Epithelial cell of alveolus of lung (primary cell): ENCODE measurements at places on chromosomes 2 and 18. TPM values are rescaled to one million over a fixed set of nuclear protein-coding genes. Genes with fewer than 3 reads are reported as not detected.

HEATR5B gene
- 8.0 and 9.6 TPM in 2 replicates for total RNA-seq

QPCT gene
- total RNA-seq, result 4.5 and 24.2 TPM in 2 replicates

MROH2A gene
- total RNA-seq, result not detected in 2 replicates

FRZB gene
- total RNA-seq, result 0.52 and 0.64 TPM in 2 replicates

ATIC gene
- total RNA-seq, result 54.9 and 57.2 TPM in 2 replicates

DRC1 gene
- not detected in 2 replicates for total RNA-seq

INO80B gene
- 15.9 and 23.9 TPM in 2 replicates for total RNA-seq

KLHL14 gene
- not detected in 2 replicates for total RNA-seq

TRIM43 gene
- total RNA-seq, result not detected in 2 replicates

HDAC4 gene
- total RNA-seq, result 7.1 and 14.1 TPM in 2 replicates

SPOPL gene
- 8.4 and 9.6 TPM in 2 replicates for total RNA-seq

SCN9A gene
- 1.0 and 15.6 TPM in 2 replicates for total RNA-seq

FOXI3 gene
- total RNA-seq, result not detected in 2 replicates

AKAIN1 gene
- not detected in 2 replicates for total RNA-seq

IL36A gene
- total RNA-seq, result not detected in 2 replicates

TMEM17 gene
- 1.3 TPM in 2 replicates for total RNA-seq

EVX2 gene
- total RNA-seq, result not detected in 2 replicates

MFSD6 gene
- total RNA-seq, result 8.3 and 15.3 TPM in 2 replicates

TGIF1 gene
- 84.1 and 113 TPM in 2 replicates for total RNA-seq

LIPG gene
- 2.5 and 58.8 TPM in 2 replicates for total RNA-seq

TTN gene
- under 0.01 and 2.4 TPM in 2 replicates for total RNA-seq

SOX11 gene
- total RNA-seq, result 9.6 and 21.8 TPM in 2 replicates

SEC11C gene
- 12.9 and 13.7 TPM in 2 replicates for total RNA-seq

GYPC gene
- 93.2 and 195 TPM in 2 replicates for total RNA-seq

ADRA2B gene
- total RNA-seq, result not detected in 2 replicates

TGFA gene
- total RNA-seq, result 0.32 and 2.7 TPM in 2 replicates

INHBB gene
- total RNA-seq, result 0.32 TPM in 1 of 2 replicates, not detected in the other

TUBA3E gene
- not detected in 2 replicates for total RNA-seq

HSPE1 gene
- 113 and 122 TPM in 2 replicates for total RNA-seq

ATP6V1B1 gene
- total RNA-seq, result 0.40 and 4.1 TPM in 2 replicates

SCYGR4 gene
- total RNA-seq, result not detected in 2 replicates

VWA3B gene
- total RNA-seq, result not detected in 2 replicates

FOXD4L1 gene
- under 0.01 and 0.16 TPM in 2 replicates for total RNA-seq

TCF23 gene
- total RNA-seq, result not detected in 2 replicates

TMEM185B gene
- total RNA-seq, result 23.2 and 25.7 TPM in 2 replicates

ZNF521 gene
- total RNA-seq, result 15.4 and 36.2 TPM in 2 replicates

ZAP70 gene
- not detected in 2 replicates for total RNA-seq

NCKAP1 gene
- 63.2 and 101 TPM in 2 replicates for total RNA-seq

ALK gene
- not detected in 2 replicates for total RNA-seq

SERPINB11 gene
- not detected in 2 replicates for total RNA-seq

RDH14 gene
- 21.3 and 27.7 TPM in 2 replicates for total RNA-seq

CELF4 gene
- total RNA-seq, result not detected in 2 replicates

MC2R gene
- total RNA-seq, result not detected in 2 replicates

FAP gene
- total RNA-seq, result 15.5 and 118 TPM in 2 replicates

SLC11A1 gene
- total RNA-seq, result 0.13 TPM in 1 of 2 replicates, not detected in the other

IL36B gene
- total RNA-seq, result not detected in 2 replicates
